ENCODE measurements at places on chromosomes 3 and 15.

- no peak for DNase-seq
Observed at GRCh38 chr3:122443090-122443489, 27.2 kb upstream of the WDR5B start.

DNA sequence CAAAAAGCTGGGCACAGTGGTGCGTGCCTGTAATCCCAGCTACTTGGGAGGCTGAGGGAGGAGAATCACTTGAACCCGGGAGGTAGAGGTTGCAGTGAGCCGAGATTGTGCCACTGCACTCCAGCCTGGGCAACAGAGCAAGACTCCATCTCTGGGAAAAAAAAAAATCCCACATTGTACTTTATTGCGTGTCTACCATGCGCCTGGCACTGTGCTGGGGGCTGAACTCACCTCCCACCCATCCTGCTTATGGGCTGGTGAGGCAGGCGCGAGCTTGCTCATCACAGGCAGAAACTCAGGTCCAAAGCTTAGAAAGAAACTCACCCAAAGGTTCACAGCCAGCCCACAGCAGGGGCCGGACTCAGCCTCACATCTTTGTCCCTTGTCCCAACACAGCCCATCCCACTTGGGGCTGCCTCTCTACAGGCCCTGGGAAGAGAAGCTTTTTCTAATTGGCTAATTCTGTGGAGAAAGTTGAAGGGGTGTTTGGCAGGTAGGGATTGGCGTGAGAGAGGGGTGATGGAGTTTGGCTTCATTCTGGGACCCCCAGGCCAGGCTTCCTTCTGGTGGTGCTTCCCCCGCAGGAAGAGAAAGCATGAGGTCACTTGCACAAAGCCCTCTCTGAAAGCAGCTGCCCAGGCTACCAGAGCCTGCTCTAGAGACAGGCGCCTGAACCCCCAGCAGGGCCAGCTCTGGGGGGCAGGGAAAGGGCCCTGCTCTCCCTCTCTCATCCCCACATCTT is 122.6 kb upstream of the SMAD3 start:
- DNase-seq, result no peak

DNA sequence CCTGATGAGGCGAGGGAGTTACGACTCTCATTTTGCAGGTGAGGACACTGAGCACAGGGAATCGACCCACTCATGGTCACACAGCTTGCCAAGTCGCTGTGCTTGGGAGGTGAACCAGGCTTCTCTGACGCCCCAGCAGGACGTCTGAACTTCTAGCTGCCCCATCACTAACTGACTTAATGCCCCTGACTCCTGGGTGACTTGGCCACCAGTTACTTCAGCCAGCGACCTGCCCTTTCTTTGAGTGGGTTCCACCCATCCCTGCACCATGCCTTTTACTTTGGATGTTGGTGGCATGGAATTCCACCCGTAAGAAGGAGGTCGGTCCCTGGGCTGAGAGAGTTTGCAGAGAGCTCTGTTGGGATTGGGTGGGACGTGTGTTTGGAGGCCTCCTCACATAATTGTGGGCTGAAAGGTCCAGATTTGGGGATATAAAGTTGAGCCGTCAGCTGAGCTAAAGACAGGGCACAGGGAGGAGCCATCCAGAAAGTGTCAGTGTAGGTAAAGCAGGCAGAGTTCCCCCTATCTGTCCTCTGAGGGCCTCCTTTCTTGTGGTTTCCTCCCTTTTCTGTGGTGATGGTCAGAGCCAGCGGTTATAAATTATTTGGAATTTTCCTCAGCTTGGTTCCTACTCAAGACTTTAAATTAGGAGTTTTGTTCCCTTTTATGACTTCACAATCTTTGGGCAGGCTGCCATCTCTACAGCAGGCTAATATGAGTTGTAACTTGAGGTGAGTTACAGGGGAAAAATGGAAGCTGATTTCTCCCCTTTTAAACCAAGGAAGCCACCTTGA is 55.0 kb downstream of the FLNB start:
- peak; percentile 94 for DNase-seq

DNA sequence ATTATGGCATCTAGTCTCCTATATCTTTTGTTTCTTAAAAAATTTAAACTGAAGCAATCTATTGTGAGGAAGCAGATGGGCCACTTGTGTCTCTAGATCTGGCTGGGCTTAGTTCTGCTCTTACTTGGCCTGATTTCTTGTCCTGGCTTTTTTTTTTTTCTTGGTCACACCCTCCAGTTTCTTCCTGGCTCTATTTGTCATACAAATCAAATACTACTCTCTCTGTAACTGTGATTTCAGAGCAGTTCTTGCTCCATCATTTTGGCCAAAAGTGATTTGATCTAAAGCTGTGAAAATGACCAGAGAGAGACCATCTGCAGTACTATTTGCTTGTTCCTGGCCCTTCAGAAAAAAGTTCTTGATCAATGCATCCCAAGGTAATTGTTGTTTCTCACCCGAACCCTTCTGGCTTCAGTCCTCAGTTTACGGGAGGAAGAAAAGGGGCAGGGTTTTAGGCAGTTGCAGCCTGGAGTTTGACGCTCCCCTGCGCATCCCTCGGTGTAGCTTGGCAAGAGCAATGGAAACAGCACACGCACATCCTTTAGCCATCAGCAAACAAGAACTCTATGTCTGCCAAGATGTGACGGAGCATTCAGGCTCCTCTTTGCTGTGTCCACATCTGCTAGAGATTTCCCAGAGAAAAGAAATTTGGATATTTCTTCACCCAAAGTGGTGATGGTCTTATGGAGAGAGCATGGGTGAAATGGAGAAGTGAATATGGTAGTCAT is 31.6 kb downstream of the CHST2 start:
- DNase-seq, result no peak

DNA sequence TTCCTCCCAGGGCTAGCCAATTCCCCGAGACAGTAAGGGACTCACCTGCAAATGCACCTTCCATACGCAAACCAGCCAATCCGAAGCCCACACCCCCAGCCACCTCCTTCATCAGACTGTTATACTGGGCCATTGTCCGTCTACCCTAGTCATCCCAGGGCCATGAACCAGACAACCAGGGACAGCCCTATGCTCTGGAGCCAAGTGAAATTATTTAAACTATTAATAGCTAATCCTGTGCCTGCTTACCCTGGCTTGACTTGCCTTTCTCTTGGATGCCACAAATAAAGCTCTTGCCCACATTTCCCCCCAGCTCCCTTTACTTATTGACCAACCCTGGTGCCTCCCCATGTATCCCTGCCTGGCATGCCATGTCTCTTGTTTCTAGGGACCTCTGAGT is 4.0 kb upstream of the CHRNB4 start:
- DNase-seq, result no peak
